ENCODE measurements at places on chromosomes 5 and 9. TPM values are rescaled to one million over a fixed set of nuclear protein-coding genes. Genes with fewer than 3 reads are reported as not detected.

DNA sequence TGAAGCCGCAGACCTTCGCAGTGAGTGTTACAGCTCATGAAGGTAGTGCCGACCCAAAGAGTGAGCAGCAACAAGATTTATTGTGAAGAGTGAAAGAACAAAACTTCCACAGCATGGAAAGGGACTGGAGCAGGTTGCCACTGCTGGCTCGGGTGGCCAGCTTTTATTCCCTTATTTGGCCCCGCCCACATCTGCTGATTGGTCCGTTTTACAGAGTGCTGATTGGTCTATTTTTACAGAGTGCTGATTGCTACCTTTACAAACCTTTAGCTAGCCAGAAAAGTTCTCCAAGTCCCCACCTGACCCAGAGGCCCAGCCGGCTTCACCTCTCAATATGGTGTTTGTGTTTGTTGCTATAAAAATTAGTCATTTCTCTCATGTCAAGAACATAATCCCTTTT, 49.7 kb downstream of the RECK start:
- peaks cover 29% of the 10 kb centered on the region for H3K36me3 ChIP-seq
- no peak for DNase-seq
- H3K27ac ChIP-seq: no peak overlapping the region
- H3K4me1 ChIP-seq: peaks cover 23% of the 10 kb centered on the region
- H3K27me3 ChIP-seq: no peaks in the 10 kb centered on the region
- H3K4me3 ChIP-seq: no peak overlapping the region

GRCh38 chr5:17228821-17229291, 11.4 kb downstream of the BASP1 start:
- H3K27me3 ChIP-seq: no peaks in the 10 kb centered on the region
- H3K4me1 ChIP-seq: peaks cover 73% of the 10 kb centered on the region
- H3K27ac ChIP-seq: peak overlapping the region; percentile 77
- DNase-seq: no peak

DNA sequence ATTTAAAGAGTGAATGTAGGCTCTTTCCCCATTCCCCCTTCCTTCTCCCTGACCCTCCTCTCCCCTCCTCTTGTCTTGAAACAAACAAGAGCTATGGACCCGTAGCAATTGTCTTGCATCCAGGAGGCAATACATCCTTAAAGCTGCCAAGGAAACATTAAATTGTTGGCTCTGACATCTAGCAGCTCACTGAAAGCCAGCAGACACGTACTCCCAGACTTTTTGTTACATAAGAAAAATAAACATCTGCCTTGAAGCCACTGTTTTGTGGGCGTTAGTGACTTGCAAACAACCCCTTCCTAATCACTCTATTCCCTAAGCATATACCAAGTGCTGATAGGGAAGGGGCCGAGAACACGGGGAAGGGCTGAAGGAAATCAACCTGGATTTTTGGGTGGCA, 8.6 kb downstream of the SLC45A2 start:
- H3K4me3 ChIP-seq: no peak overlapping the region
- DNase-seq: no peak
- H3K4me1 ChIP-seq: peaks cover 2% of the 10 kb centered on the region
- H3K36me3 ChIP-seq: no peaks in the 10 kb centered on the region

DNA sequence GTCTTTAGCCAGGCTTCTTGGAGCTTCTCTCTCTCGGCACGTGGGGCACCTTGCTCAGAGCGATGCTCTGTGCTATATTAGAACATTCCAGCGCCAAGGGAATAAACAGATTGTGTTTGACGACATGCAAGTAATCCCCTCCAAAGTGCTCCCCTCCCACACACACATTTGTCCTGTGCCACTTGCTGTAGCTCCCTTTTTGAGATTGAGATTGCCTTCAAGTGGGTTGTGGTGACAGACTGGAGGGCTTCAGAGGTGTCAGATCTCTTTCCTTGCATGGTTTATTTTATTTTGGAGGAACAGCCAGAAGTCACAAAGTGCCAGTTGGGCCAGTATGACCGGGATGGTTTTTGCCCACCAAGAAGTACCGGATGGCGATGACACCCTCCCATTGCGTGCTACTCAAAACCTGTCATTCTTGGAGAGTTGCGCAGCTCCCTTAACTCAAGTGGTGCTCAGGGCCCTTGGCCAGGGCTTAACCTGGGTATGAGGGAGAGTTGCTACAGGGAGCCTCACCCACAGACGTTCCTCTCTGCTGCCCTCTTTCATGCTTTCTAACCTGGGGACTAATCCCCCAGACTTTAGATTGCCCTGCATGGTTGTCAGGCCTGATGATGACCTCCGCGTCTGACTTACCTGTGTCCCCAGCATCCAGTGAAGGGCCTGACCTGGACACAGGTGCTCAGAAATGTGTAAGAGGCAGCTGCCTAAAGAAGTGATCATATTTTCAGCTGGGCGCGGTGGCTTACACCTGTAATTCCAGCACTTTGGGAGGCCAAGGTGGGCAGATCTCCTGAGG, 18.8 kb upstream of the RPL26L1 start:
- H3K4me3 ChIP-seq: no peak overlapping the region
- no peak for DNase-seq
- no peak overlapping the region for H3K27ac ChIP-seq
- H3K27me3 ChIP-seq: no peaks in the 10 kb centered on the region

Gene RNF20
- 54.7 TPM for total RNA-seq

- peaks cover 38% of the 10 kb centered on the region for H3K4me1 ChIP-seq
- H3K36me3 ChIP-seq: peaks cover 65% of the 10 kb centered on the region
- H3K27ac ChIP-seq: peak overlapping the region; percentile 59
- DNase-seq: no peak
- H3K4me3 ChIP-seq: no peak overlapping the region
Observed at GRCh38 chr9:95078511-95078910, 239.0 kb downstream of the FANCC start.

- H3K4me3 ChIP-seq: no peak overlapping the region
- H3K27me3 ChIP-seq: no peaks in the 10 kb centered on the region
- H3K27ac ChIP-seq: no peak overlapping the region
- DNase-seq: no peak
- no peaks in the 10 kb centered on the region for H3K36me3 ChIP-seq
Observed at GRCh38 chr9:70569070-70569772, 154.8 kb upstream of the KLF9 start.

Gene TXNDC8
- total RNA-seq: not detected

Gene SPINK6
- total RNA-seq: not detected

Gene CCNI2
- total RNA-seq: not detected

GRCh38 chr9:69900406-69900805, 79.8 kb downstream of the CFAP95 start:
- no peak overlapping the region for H3K27ac ChIP-seq
- no peak for DNase-seq
- no peak overlapping the region for H3K4me3 ChIP-seq

GRCh38 chr5:160835818-160836528, 16.0 kb downstream of the ATP10B start:
- H3K27ac ChIP-seq: no peak overlapping the region
- H3K36me3 ChIP-seq: no peaks in the 10 kb centered on the region
- no peaks in the 10 kb centered on the region for H3K4me1 ChIP-seq
- H3K4me3 ChIP-seq: no peak overlapping the region

Gene TMEM252
- not detected for total RNA-seq

GRCh38 chr5:82603033-82603987, 325.2 kb upstream of the RPS23 start:
- no peaks in the 10 kb centered on the region for H3K4me1 ChIP-seq
- no peak overlapping the region for H3K4me3 ChIP-seq
- no peak overlapping the region for H3K27ac ChIP-seq
- no peaks in the 10 kb centered on the region for H3K36me3 ChIP-seq

Gene IFNE
- not detected for total RNA-seq

Gene TBC1D2
- total RNA-seq: 25.6 TPM

DNA sequence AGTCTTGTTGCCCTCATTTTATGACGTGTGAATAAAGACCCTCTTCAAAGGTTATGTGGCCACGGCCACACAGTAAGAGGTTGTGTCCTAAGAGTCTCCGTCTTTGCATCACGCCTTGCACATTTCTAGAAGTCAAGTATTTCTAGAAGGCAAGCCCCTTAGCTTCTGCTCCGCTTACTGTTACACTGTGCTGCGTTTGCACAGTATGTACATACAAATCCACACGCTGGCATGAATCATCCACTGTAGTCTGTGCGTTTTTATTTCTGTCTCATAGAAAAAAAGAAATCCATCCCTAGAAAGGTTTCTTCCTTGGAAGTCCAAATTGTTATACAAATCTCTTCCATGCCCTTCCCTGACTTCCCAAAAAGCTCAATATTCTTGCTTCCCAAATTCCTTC, 21.4 kb upstream of the ICE1 start:
- H3K27ac ChIP-seq: no peak overlapping the region
- H3K4me1 ChIP-seq: peaks cover 15% of the 10 kb centered on the region
- H3K27me3 ChIP-seq: no peaks in the 10 kb centered on the region
- no peaks in the 10 kb centered on the region for H3K36me3 ChIP-seq

DNA sequence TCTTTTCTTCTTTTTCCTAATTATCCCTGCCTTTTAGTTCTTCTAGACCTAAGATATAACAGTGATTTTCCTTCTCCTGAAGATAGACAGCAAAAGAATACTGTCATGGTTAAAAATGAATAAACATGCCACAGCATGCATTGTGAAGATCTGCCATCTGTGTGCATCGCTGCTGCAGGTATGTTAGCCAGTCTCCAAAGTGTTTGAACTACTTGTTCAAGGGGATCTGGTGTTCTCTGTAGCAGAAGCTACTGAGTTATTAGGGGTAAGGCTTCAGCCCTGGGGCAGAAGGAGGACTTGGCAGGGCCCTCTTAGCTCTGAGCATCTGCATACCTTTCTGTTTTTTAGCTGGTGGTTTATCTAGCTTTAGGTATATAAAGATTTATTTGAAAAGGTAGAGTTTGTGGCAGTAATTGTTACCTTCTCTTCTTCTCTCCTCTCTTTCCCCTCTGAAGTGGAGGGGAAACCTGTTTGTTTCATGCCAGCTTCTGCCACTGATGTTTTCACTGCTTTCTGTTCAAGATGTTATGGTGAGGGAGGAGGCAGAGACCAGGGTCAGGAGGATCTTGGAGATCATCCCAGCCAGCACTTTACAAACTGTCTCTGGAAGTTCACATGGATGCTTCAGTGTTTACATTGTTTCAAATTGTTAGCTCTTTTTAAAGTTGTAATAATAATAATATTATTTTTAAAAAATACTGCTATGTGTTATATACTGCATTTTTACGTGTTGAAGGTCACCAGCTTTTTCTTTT, 25.2 kb downstream of the GALNT10 start:
- H3K27ac ChIP-seq: peak overlapping the region; percentile 77
- no peaks in the 10 kb centered on the region for H3K27me3 ChIP-seq
- peaks cover 62% of the 10 kb centered on the region for H3K4me1 ChIP-seq
- DNase-seq: no peak

DNA sequence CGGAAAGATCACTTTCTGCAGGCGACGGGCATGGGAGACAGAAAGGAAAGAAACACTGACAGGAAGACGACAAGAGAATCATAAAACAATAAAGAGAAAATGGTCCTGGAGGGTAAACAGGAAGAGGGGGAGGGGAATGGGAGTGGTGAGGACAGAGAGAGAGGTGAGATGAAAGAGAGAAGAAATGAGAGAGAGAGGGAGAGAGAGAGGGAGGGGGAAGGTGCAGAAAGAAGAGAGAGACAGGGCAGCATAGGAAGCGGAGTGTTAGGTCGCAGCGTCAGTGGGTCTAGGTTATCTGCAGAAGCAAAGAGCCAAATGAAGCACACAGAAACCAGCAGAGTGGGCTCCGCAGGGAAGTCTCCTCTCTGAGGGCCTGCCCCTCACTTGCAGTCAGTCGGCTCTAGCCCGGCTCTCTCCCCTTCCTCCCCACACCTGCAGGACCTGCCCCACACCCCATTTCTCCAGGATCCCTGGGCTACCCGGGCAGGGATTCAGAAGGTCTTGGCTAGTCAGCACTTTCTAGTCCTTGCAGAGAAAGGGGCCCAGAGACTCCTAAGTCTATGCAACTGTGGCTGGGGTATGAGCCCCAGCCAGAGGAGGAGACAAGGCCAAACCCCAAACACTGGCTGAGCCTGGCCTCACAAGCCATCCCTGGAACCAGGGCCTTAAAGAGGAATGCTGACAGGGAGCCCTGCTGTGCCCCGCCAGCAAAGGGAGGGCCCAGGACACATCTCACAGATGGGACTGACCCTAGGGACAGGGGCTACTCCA, 29.7 kb upstream of the MEIKIN start:
- H3K27me3 ChIP-seq: peaks cover 9% of the 10 kb centered on the region
- H3K4me3 ChIP-seq: no peak overlapping the region
- DNase-seq: peak; percentile 81
- H3K36me3 ChIP-seq: no peaks in the 10 kb centered on the region
- no peaks in the 10 kb centered on the region for H3K4me1 ChIP-seq

DNA sequence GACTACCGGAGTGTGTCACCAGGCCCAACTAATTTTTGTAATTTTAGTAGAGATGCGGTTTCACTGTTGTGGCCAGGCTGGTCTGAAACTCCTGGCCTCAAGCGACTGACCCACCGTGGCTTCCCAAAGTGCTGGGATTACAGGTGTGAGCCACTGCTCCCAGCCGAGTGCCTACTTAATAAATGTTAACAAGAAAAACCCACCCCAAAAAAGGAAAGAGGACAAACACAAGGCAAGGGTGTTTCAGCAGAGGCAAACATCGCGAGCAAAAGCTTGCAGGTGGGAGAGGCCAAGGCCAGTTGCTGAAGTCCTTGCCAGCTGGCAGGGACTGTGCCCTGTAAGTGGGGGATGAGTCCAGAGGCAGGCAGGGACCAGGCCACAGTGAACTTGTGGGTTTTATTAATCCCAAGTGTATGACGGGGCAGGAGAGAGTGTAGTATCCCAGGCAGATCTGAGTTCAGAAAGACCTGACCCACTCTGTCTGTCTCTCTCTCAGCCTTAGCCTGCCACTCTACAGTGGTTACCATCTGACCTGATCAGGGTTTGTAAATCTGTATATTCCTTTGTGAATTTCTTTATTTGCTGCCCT, 6.4 kb upstream of the FPGS start:
- H3K27ac ChIP-seq: peak overlapping the region; percentile 54
- no peak for DNase-seq
- H3K27me3 ChIP-seq: no peaks in the 10 kb centered on the region
- no peak overlapping the region for H3K4me3 ChIP-seq

Gene LURAP1L
- 46.3 TPM for total RNA-seq

Gene FOXI1
- total RNA-seq: not detected

DNA sequence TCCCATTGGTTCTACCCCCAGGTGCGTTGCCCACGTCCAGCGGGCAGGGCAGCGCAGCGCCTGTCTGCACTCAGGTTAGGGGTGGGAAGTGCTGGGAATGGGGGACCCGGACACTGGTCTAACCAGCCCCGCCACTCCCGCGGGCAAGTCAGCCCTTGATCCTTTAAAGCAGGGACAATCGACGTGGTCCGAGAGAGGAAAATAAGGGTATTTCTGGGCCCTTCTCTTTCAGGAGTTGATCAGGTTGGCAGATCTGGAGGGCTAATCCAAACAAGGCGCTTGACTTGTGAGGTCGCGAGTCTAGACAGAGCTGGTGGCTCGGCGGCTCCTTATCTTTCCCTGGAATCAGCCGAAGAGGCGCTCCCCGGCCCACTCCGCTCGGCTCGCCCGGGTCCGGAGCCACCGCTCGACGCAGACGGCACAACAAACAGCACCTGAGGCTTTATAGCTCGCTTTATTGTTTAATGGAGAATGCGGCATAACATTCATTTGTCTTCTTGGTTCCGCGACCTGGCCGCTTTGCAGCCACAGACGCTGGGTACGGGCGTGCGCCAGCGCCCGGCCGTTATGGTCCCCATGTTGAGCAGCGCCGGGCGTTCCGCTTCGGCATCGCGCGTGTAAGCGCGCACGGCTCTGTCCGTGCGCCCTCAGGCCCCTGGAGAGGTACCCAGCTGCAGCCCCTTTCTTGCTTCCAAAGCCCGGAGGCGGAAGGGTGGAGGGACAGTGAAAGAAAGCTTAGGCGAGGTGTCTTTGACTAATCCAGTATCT, 15.8 kb downstream of the ISL1 start:
- peaks cover 70% of the 10 kb centered on the region for H3K27me3 ChIP-seq
- no peak overlapping the region for H3K4me3 ChIP-seq
- H3K36me3 ChIP-seq: no peaks in the 10 kb centered on the region
- no peak overlapping the region for H3K27ac ChIP-seq
